ENCODE measurements at places on chromosomes 4 and X. TPM values are rescaled to one million over a fixed set of nuclear protein-coding genes. Genes with fewer than 3 reads are reported as not detected.

DIPK2B gene
- total RNA-seq, result 43.3 TPM

HERC5 gene
- 9.6 TPM for total RNA-seq

FRG2 gene
- not detected for total RNA-seq

P2RY4 gene
- 1.2 TPM for total RNA-seq

DNA sequence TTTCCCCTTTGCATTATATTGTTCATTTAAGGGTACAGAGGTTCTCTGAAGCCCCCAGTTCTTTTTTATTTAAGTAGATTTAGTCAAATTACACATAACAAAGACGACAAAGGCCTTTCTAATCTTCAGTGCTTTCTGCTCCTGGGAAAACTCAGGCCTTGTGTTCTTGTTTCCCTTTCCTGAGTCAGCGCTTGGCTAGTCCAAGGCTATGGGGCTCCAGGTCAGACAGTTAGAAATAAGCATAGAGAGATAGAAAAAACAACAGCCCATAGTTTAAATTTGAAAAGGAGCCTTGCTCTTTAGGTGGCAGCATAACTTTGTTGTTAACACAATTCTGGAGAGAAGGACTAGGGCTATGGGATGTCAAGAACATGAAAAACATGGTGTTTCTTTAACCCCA lies 97.3 kb downstream of the PPP1R2C start:
- no peak for DNase-seq
- no peaks in the 10 kb centered on the region for H3K4me1 ChIP-seq
- no peak overlapping the region for H3K27ac ChIP-seq
- no peak overlapping the region for H3K4me3 ChIP-seq

DNA sequence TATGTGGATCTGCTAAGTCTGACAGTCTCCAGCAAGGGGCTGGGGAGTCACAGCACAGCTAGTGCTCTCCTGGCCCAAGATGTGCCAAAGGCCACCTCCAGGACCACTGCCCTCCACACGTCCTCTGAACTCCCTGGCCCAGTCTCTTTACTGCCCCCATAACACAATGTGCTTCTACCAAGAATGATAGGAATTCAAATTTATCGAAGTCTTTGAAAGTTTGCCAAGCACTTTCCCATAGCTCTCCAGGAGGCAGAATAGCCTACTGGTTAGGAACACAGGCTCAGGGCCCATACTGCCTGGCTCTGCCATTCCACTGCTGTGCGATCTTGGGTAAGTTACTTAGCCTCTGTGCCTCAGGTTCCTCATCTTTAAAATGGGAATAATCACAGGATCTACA lies 86.7 kb downstream of the NHSL2 start:
- no peaks in the 10 kb centered on the region for H3K27me3 ChIP-seq
- no peaks in the 10 kb centered on the region for H3K36me3 ChIP-seq
- DNase-seq, result no peak
- H3K4me1 ChIP-seq, result no peaks in the 10 kb centered on the region
- H3K27ac ChIP-seq, result no peak overlapping the region
- H3K4me3 ChIP-seq, result no peak overlapping the region

DNA sequence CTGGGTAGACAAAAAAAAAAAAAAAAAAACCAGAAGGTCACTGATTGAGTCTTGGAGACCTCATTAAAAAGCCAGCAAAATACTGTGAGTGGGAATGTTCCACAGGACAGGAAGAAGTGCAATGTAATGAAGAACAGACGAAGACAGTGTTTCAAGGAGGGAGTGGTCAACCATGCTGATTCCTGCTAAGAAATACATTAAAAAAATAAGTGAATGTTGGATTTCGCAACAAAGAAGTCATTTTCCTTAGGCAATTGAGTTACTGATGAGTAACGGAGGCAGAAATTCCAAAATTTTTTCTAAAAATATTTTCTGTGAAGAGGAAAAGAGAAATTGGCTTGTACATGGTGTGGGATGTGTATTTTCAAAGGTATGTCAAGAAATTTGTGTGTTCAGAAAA lies 94.3 kb upstream of the FAM47B start:
- no peak overlapping the region for H3K4me3 ChIP-seq
- no peaks in the 10 kb centered on the region for H3K27me3 ChIP-seq
- no peaks in the 10 kb centered on the region for H3K36me3 ChIP-seq
- H3K4me1 ChIP-seq, result no peaks in the 10 kb centered on the region
- no peak overlapping the region for H3K27ac ChIP-seq

- H3K27ac ChIP-seq, result no peak overlapping the region
- DNase-seq, result no peak
- H3K4me3 ChIP-seq, result no peak overlapping the region
- H3K4me1 ChIP-seq, result no peaks in the 10 kb centered on the region
These were observed 67.0 kb upstream of the AGA start for GRCh38 chr4:177509226-177509745.

DNA sequence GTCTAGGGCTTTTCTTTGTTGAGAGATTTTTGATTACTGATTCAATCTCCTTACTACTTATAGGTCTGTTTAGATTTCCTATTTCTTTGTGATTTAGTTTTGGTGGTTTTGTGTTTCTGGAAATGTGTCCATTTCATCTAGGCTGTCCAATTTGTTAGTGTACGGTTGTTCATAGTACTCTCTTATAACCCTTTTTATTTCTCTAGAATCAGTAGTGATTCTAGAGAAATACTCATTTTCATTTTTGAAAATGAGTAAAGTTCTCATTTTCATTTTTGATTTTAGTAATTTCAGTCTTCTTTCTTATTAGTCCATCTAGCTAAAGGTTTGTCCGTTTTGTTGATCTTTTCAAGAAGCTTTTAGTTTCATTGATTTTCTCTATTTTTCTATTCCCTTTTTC lies 7.5 kb downstream of the IL13RA1 start:
- no peaks in the 10 kb centered on the region for H3K4me1 ChIP-seq
- H3K27ac ChIP-seq, result no peak overlapping the region
- no peaks in the 10 kb centered on the region for H3K36me3 ChIP-seq
- H3K4me3 ChIP-seq, result no peak overlapping the region
- no peaks in the 10 kb centered on the region for H3K27me3 ChIP-seq

GRCh38 chr4:61205066-61205465 lies 4.9 kb downstream of the ADGRL3 start:
- H3K4me1 ChIP-seq, result no peaks in the 10 kb centered on the region
- H3K27me3 ChIP-seq, result no peaks in the 10 kb centered on the region
- no peak overlapping the region for H3K27ac ChIP-seq
- DNase-seq, result no peak
- H3K4me3 ChIP-seq, result no peak overlapping the region
- H3K36me3 ChIP-seq, result no peaks in the 10 kb centered on the region

Data from aorta (tissue), 5 donors.